ENCODE measurements at places on chromosomes 3 and 15.

- no peak for DNase-seq
Observed at GRCh38 chr15:66763186-66764071, 61.4 kb downstream of the SMAD6 start.

- no peak for DNase-seq
Observed at GRCh38 chr3:72782521-72782920, 65.7 kb downstream of the SHQ1 start.

DNA sequence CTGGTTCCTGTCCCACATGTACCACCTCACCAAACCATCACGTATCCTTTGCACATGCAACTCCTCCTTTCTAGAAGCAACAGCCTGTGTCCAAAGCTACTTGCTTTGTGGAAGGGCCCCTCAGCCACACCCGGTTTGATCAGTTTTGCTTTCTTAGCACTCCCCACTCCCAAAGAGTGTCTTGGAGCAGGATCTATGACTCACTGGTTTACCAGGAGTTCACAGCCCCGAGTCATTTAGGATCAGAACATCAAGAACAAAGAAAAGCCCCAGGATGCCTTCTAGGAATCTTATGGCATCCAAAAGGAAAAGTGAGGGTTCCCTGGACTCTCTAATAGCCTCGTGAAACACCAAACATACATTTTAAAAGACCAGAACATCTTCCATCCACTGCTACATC is 50.7 kb upstream of the IGF1R start:
- no peak for DNase-seq

DNA sequence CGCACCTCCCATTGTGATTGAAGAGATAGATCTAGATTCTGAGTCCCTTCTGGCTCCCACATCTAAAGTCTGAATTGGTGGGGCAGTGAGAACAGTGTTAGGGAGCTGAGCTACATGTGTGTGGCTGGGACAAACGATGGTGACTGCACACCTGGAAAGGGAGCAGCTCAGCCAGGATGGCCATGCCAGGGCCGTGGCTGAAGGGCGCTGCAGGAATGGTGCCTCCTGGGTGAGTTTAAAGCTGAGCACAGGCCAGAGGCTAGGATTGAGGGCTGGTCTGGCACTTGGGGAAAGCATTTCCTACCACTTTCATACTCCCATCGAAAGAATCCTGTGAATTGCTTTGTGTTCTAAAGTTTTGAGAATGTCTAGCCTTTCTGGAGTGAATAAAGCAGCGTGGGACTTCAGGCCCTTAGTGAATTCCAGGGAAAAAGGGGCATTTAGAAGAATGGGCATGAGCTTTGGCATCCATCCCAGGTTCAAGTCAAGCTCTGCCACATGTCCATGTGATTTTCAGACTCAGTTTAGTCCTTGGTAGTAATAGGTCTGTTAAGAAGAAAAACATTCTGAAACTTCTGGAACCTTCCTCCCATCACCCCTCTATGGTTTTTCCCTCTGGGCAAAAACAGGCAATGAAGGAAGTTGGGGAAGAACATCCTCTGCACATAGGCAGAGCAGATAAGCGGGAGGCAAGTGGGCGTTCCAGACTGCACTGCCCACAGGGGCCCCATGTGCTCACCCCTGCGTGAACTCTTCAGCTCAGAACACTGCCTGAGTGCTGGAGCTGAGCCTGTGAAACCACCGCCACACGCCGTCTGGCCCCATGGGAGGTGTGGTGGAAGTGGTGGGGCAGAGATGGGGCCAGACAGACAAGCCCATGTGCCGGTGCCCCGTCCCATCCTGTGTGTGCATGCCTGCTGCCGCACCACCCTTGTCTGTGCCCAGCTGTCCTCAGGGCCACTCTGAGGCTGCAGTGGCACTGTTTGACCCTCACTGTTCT is 12.9 kb upstream of the CPNE9 start:
- no peak for DNase-seq

DNA sequence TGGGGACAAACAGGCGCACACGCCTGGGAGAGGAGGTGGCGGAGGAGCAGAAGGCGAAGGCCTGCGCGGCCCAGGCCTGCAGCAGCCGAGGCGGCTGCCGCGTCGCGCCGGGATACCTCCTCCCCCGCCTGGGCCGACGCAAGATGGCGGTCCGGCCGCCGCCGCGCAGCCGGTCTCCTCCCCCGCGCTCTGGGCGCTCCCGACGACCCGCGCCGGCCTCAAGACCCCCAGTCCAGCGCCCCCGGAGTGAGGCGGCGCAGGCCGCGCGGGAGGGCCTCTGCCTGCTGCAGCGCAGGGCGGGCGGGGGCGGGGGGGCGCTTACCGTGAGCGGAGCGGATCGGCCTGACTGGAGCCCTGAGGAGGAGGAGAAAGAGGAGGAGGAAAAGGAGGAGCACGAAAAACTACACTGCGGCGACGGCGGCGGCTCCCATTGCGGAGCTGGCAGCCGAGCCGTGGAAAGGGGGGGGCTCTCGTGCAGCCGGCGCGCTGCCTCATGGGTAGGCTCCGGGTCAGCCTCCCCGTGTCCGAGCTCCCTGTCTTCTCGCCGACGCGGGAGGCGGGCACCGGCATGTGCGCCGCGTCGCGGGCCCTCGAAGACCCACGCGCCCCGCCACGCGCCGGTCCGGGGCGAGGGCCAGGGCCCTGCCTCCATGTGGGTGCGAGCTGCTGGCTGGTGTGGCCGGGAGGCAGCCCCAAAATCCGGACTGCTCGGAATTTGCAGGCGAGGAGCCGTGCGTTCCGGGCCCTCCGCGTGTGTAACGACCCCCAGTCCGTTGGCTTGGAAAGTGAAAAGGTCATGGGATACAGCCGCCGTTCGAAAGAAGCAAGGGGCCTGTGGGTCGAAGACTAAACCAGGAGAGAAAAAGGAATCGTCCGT is at the start of gene ZNF280D:
Gene ZNF280D (minus strand): TSS at position 374 of the 877 bp plus-strand sequence. CDS start 26,400 bp downstream, outside the sequence.
- peak; percentile 47 for DNase-seq

GRCh38 chr3:157294491-157294890 is 134.5 kb upstream of the CCNL1 start:
- DNase-seq, result no peak

DNA sequence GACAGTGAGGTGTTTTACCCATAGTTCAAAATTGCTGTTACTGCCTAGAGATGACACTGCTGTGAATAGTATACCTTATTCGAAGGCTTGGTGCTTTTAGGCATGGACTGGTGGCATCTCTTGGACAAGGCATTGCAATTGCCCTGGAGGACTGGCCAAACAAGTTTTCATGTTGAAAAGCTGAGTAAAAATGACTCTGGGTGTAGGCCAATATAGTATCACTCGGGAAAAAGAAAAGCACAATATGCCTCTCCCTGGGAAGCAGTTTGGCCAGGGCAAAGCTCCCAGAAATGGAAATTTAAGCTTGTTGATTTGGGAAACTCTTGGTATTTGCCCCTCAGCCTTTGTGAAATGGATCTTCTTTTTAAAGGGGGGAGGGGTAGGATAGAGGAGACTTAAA is 54.8 kb downstream of the ZNF609 start:
- no peak for DNase-seq

DNA sequence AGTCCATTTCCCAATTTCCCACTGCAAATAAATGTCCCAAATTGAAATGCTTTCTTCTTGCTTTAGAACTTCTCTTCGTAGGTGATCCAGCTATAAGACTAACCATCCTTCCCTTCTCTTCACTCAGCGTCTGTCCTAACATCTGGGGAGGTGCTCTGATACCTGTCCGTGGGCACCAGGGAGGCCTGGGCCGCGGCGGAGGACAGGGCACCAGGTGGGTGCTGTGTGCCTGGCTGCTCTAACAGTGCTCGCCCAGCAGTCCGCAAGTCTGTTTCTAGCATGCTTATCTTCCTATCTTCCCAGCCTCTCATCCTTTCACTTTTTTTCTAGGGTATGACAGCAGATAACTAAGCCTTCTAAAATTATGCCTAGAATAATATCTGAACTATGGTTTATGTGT is 37.3 kb downstream of the NKIRAS1 start:
- DNase-seq, result no peak

DNA sequence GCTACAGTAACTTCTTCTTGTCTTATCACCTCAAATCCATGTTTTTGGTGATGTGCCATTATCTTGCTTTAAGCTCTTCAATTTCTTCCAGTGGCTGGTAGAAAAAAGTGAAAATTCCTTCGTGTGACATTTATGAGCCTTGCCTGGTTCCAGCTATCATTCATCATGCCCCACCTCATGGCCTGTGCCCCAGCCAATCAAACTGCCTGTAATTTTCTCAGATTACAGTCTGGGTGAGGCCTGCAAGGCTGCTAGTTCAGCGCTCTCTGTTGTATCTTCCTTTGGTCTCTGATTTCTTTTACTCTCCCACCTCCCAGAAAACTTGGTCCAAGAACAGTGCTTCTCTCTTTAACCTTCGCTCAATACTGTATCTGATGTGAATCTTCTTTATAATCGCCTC is 249.3 kb upstream of the ZNF717 start:
- DNase-seq, result no peak

DNA sequence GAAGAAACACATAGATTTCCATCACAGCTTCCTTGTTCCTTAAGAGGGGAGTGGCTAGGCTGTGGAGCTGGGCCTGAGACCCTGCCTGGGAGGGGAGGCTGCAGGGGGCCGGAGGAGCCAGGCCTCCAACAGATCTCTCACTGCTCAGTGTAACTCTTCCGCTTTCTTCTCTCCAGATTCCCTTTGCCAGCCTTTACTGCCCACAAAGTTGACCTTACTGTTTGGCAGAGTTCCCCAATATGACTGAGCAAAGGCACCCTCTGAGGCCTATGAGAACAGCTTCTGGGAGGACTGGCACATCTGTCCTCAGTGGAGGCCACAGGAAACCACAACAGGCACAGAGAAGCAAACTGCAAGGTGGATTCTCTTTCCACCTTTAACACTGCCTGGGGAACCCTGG is 38.1 kb downstream of the SLCO2A1 start:
- DNase-seq, result no peak

DNA sequence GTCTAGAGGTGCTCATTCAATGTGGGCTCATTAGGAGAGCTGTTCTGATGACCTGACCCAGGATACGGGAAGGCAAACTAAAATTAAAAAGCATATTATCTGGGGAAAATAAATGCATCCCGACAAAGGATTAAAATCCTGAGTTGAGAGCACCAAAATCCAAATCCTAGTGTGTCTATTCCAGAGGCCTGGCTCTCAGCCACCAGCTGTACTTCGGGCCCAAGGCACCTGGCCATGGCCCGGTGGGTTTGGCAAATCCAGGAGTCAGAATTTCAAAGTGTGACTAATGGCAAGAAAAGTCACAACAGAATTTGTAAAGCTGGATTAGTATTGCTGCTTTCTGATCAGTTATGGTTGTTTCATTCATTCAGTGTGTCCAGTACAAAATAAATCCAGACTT is 2.6 kb upstream of the LYSMD4 start:
- no peak for DNase-seq

GRCh38 chr3:63774781-63775180 is 44.3 kb upstream of the C3orf49 start:
- no peak for DNase-seq

GRCh38 chr3:184347321-184348056 is 10.1 kb downstream of the FAM131A start:
- DNase-seq, result no peak

- no peak for DNase-seq
Observed at GRCh38 chr3:3127432-3128010, 781 bp downstream of the TRNT1 start.

DNA sequence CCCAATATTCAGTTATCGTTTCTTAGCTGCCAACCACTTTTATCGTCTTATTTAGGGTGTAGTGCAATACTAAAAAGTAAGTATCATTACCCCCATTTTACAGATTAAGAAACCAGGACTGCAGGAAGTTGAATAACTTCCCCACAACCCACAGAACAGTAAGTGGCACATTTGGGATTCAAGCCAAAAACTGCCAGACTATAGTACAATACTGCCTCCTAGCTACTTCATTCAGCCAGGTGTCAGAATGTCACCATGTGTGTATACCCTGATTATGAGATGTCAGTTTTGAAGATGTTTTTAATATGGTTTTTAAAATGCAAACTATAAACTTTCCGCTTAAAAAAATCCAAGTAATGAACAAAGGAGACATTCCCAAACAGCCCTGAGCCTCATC is 74.2 kb upstream of the PROK2 start:
- DNase-seq, result no peak

DNA sequence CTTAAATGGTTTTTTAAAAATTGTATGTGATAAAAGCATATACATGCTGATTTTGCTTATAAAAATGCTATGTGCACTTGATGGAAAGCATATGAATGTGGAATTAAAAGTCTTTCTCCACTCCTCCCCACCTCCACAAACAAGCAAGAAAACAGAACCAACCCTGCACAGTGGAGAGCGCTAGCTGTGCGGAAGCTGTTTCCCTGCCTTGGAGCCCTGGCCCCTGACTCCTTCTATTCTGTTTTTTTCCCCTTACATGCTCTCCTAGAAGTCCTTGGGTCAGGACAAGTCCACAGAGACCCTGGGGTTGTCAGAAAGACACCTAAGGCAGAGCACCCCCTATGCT is 64.2 kb downstream of the BOC start:
- no peak for DNase-seq

GRCh38 chr3:54985856-54986255 is 58.0 kb upstream of the LRTM1 start:
- DNase-seq, result no peak

- no peak for DNase-seq
Observed at GRCh38 chr3:192033246-192033645, 572.3 kb downstream of the PYDC2 start.

DNA sequence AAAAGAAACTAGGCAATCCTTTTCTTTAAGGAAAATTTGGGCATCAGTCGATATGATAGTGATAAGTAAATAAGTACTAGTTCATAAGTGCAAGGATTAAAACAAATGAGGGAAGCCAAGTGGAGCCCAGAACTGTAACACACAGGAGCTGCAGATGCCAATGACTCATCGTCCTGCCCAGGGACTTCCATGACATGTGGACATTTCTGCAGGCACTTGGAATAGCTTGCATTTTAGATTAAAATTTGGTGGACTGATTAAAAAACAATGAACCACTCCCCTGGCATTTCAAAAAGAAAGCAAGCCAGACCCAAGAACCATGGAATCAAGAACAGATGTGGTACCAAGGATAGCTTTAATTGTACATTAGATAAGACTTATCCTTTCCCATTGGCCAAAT is 2.9 kb downstream of the SAMD7 start:
- DNase-seq, result no peak

DNA sequence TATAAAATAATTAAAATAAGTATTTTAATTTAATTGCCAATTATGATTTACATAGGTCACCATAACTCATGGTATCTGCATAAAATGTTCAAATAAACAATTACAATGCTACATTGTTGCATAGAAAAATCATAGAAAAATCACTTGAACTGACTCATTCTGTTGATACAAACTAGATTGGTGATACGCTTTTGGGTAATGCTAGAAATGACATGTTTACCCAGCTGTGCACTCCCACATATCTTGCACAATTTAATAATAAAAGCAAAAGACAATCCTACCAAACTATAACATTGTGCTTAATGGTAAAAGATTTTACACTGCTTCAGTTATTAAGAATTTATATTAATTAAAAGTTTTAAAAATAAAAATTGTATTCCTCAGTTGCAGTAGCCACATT is 45.8 kb upstream of the FBXL22 start:
- DNase-seq, result no peak

Data from activated CD8-positive, alpha-beta memory T cell treated with anti-CD3 and anti-CD28 coated beads for 1 hour (primary cell).